ENCODE measurements at places on chromosomes 5 and 9.

DNA sequence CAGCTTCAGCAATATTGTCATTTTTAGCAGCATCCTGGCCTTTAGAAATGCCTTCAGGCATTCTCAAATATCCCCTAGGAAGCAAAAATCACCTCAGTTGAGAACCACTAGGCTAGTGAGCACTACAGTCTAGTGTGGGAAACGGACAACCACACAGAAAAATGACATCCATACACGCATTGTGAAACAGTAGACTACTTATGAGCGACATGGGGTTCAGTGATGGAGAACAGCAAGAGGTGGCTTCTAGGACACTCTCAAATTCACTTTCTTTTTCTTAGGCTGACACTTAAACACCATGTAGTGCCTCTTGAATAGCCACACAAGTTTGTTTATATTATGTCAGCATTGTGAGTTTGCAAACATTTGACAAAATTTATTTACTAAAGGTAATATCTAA, 203.0 kb downstream of the KDM4C start:
- DNase-seq, result no peak

- DNase-seq, result no peak
These were observed 4.2 kb downstream of the SLC44A1 start for GRCh38 chr9:105248691-105249090.

DNA sequence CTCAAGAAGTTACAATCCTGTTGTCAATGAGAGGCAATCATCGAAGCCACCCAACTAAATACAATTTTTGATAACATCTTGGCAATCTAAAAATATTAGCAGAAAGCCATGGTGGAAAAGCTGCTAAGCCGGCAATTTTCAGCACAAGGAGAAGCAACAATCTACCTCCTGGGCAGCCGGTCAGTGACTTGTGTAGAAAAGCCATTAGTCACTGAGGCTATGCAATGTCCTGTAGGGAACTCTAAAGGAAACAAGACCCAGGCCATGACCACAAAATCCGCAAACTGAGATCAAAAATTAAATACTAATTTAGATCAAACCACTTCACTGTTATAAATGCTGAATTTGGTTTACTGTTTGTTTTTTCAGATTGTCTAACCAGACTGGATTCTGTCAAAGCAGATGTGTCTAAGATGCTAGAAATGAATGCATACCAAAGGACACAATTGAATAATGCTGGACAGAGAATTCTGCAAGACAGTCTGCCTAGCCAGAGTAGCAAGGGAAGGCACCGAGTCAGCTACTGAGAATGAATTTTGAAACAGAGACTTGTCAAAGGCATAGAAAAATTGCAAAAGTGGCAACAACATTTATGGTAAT, 384.8 kb downstream of the PRELID2 start:
- DNase-seq, result no peak

DNA sequence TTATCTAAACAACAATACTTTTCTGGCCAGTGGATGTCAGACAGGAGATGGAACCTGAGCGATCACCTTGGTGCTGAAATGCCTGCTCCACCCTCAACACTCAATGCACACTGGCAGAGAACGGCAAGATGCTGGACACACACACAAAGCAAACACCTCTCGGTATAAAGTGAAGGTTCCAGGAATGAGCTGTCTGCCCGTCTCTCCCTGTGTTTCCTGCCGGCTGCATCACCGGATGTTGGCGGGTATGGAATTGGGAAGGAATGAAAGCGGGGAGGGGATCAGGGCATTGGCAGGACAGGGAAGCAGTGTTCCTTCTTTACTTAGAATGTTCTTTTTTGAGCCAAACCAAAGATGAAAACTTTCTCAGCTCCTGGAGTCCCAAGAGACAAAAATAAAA, 59.2 kb downstream of the MED10 start:
- no peak for DNase-seq

DNA sequence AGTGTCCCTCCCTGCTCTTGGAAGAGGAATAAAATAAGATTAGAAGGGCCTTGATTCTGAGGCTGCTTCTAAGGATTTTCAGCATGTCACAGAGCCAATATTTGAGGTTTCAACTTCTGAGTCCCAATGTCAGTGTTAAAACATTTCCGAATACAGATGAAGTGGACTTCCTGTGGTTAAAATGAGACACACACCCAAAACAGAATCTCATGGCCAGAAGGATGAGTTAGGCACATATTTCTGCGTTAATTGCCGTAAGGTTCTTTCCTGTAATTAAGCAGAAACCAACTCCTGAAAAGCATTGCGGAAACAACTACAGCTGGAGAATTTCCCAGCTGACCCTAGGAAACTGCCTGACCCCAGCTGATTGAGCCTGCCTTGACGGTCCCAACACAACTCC, 10.4 kb upstream of the ZNF354B start:
- no peak for DNase-seq

DNA sequence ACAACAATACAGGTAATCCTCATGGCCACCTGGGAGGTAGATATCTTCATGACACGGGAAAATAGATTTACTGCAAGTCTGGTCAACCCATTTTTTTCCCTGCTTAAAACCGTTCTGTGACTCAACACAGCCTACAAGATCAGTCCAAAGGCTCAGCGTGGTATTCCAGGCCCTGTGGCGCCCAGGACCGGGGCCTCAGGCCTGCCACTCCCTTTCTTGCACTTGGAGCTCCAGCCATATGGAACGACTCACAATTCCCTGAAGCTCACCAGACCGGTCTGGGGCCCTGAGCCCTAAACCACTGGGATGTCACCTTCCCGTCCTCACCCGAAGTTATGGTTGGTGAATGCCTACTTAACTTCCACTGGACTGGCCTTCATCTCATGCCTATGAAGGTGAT, 6.5 kb upstream of the MLANA start:
- no peak for DNase-seq

DNA sequence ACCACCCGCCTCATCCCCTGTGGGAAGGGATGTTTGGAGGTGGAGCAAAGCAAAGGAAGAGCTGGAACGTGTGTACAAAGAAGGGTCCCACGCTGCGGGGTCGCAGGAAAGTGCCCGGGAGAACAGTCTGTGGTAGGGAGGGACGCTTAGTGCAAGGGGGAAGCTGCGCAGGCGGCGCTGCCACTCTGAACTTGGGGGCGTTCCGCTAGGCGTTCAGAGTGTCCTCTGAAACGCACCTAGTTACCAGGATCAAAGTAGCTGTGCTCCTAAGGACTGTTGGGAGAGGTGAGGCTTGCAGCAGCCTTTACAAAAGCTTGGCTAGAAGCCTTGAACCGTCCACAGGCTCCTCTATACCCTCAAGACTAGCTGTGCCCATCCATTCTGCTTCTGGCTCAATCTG, 29.3 kb upstream of the PDE8B start:
- no peak for DNase-seq

DNA sequence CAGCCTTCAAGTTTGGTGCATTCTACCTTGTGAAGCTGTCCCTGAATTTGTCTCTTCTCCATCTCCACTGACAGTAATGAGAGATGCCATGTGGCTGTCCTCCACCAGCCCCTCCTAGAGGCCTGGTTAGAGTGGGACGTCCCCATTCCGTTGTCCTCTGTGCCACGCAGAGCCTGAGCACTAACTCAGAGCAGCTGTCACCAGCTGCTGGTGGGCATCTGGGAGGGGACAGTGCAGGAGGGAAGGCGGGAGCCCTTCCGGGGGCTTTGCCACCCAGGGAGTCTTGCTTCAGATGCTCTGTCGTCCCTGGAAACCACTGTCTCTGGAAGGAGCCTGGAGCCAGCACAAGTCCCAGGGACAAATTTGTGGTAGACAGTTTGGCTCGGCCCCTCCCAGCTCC, 78.6 kb downstream of the PDZD2 start:
- no peak for DNase-seq
